ENCODE measurements at places on chromosomes 6 and 20.
A peak's percentile ranks its signal among the peaks of the same experiment; 100 is the strongest.

DNA sequence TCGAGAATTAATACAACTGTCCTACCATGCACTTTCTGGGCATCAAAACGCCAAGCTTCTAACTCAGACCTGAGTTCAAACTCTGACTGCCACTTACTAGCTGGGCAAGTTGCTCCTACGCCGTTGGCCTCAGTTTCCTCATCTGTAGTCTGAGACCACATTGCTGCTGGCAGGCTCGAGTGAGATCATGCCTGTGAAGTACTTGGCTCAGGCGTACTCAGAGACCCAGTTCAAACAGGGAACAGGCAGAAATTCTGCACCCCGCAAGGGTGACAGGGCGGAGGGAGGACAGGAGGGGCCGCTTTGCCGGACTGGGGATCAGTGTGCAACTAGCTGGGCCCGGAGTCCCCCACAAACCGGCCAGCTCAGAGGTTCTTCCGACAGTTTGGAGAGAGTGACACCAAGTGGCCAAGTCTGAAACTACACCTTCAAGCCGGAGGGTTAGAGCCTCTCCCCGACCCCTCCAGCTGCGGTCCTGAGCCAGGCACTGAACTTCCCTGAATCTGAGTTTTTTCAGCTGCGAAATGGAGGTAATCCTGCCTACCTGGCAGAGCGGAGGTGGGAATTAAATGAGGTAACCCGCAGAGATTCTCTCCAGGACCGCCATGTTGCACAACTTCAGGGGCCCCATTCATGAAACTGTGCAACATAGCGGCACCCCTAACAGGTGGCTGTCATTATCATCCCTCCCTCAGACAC lies 46.0 kb upstream of the PTPN1 start:
- DNase-seq: peak; percentile 72

DNA sequence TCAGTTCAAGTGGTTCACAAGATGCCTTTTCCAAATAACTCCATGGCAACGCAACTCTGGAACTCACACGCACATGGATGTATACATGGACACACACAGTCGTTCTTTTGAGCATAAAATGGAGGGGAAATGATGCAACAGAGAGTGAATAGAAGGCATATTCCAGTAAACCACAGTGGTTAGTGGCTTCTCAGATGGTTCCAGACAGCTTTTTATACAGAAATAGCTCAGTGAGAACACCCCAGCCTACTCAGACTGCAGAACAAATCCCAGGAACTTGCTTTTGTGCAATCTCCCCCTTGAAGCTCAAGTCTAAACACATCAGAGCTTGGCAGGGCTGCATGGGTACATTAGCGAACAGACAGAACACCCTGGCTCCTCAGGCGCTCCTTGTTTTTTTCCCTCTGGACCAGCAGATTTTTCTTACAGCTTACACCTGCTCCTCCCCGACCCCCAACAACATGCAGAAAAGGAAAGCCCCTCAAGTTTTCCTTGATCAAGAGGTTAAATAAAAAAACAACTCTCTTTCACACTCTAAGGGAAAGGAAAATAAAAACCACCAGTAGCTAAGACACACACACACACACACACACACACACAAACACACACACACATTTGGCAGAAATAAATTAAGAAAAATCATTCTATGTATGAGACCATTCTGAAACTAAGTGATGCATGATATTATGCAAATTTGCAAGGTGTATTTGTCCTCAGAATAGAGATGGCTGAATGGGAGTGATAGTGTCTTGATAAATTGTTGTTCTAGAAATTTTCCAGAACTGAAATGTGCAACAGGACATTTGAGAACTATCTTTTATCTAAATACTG lies 51.2 kb upstream of the RANBP9 start:
- DNase-seq: no peak

GRCh38 chr6:39075807-39076622 lies 27.4 kb downstream of the GLP1R start:
- DNase-seq: no peak

DNA sequence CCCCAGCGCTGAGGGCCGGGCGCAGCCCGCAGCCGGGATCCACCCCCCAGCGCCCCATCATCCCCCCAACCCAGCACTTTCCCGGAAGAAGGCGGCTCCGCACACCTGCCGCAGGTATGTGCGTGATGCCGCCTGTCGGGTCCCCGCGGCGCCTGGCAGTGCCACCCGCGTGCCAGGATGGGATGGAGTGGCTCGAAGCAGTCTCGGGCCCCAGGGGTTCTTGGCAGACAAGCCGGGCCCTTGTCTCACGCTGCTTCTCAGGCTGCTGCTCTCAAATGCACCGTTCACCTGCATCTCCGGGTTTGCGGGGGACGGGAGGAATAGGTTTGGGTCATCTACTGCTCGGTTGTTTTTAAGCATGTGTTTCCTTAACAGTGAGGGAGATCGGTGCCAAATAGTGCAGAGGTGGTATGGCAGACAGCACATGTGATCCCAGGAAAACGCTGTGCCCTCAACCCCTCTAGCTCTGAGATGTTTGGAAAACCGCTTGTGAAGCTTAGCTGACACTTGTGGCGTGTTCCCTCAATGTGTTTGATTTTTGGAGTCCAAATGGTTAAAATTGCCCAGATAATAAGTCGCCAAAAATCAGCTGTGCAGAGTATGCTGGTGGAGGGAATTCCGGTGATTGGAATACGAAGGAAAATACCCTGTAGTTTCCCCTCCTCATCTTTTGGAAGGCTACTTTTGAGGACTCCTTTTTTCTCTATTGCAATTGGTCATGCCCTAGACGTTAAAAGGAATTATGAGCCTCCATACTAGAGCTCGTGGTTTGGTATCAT lies 926 bp downstream of the MYLIP start:
- DNase-seq: peak; percentile 33

DNA sequence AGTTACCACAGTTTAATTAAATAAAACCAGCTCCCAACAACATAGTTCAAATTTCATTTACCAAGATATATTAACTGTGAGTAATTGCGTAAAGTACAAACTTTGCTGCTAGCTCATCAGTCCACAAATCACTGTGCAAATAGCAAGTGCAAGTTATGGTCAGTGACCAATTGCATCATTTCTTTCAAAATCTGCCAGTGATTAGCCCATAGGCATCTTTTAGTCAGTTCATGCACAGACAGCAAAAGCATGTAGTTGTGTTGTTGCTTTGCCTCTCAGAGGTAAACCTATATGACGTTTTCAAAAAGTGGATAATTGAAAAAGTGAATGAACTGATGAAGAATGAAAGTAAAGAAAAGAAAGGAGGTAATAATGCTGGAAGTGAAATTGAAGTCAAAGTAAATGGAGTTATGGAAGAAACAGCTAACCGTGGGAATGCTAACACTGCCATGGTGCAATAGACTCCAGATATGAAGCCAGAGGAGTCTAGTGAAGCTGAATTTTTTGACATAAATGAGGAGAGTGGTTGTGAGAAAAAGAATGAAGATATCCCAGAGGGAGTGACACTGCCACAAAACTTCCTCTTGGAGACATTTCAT lies 36.5 kb downstream of the ENPP1 start:
- no peak for DNase-seq

- DNase-seq: no peak
Measured at GRCh38 chr6:159427771-159428170, 258.6 kb downstream of the FNDC1 start.

DNA sequence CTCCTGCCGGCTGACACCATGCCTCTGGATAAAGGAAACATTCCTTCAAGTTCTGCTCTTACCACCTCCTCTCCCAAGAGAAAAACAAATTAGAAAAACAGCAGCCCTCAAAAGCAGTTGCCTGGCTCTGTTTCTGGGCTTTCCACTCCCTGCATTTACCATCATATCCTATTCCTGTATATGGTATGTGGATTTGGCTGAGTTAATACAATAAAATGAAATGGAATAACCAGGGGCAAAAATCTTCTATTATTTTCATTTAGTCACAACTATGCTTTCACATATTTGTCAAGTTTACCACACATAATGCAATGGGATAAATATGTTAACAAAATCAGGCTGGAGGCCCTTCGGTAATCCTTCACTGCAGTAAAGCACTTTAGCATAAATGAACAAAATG lies 34.3 kb downstream of the COL12A1 start:
- no peak for DNase-seq

- DNase-seq: no peak
Measured at GRCh38 chr6:63063631-63064271, 147.5 kb upstream of the FKBP1C start.

GRCh38 chr20:4021906-4022305 lies 6.5 kb upstream of the RNF24 start:
- DNase-seq: no peak

DNA sequence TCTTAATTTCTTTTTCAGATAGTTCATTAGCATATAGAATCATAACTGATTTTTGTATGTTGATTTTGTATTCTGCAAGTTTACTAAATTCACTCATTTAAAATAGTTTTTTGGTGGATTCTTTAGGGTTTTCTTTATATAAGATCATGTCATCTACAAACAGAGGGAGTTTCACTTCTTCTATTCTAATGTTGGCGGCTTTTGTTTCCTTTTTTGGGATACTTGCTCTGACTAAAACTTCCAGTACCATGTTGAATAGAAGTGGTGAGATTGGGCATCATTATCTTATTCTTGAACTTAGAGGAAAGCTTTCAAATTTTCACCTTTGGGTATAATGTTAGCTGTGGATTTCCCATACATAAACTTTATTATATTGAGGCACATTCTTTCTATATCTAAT lies 296.9 kb downstream of the BCKDHB start:
- DNase-seq: no peak

GRCh38 chr6:131954059-131954774 lies 3.0 kb upstream of the CCN2 start:
- DNase-seq: no peak

DNA sequence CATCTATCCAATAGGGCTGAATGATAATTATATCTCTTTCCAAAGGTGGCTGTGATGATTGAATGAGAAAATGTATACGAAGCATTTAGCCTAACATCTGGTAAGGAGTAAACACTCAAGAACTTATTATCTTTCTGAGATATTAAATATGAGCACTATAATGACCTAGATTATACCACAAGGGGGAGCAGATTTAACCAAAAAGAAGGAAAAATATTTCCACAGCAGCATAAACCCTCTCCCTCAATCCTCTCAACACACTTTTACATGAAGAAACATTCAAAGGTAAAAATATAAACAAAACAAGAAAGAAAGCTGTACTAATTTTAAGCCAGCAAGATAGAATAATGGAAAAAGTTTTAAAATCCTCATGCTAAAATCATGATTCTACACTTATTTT lies 68.4 kb downstream of the SHPRH start:
- no peak for DNase-seq

- no peak for DNase-seq
Measured at GRCh38 chr6:52536424-52536916, 40.4 kb downstream of the TRAM2 start.

- DNase-seq: no peak
Measured at GRCh38 chr20:62955519-62956386, 3.2 kb downstream of the SLC17A9 start.

- no peak for DNase-seq
Measured at GRCh38 chr20:651713-652614, 1.0 kb downstream of the SRXN1 start.

DNA sequence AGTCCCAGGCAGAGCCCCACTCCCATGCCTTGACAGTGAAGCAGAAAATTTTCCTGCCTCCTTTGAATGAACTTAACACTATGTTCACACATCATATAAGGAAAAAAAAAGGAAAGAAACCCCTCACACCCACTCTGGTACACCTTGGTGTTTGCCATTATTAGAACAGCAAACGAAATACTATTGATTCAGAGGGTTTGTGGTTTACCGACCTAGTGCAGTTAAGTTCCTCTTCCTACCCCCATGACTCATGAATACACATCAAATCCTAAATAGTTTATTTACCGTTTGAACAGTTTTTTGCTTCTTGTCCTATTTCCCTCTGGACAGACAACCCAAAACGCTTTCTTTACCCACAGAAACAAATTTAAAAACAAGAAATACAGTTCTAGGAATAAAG lies 237.7 kb downstream of the FOXA2 start:
- no peak for DNase-seq

DNA sequence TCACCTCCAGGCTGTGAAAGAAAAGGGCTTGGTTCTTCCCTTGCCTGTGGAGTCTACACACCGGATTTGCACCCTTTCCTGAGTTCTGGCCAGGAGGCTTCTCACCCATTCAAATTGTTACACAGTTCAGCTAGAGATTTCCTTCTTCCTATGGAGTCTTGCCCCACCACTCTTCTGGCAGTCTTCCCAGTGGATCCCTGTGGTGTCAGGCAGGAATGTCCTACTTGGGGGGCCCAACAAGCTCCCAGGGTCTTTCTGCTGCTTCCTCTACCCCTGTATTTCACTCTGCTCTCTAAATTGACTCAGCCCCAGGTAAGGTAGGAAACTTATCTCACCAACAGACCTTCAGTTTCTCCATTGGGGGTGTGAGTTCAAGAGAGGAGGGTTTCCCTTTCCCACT lies 14.0 kb upstream of the CST9L start:
- DNase-seq: no peak

DNA sequence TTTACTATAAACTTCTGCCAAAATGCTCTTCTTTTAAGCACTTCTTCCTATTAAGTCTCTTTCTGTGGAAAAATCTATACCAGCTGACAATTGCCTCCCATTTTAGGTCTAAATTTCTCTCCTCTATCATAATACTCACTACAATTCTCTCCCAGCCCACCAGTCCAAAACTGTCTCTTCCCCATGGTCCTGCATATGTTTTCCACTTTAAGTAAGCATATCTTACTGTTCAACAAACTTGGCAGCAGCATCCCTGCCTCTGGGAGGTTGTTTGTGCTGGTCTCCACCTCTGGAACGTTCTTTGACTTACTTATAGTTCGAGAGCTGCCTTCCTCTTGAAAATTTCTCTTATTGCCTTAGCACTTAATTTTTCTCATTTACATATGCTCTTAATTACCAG lies 180.5 kb downstream of the COL12A1 start:
- DNase-seq: no peak

- DNase-seq: no peak
Measured at GRCh38 chr6:111926731-111927302, 53.6 kb upstream of the FYN start.

DNA sequence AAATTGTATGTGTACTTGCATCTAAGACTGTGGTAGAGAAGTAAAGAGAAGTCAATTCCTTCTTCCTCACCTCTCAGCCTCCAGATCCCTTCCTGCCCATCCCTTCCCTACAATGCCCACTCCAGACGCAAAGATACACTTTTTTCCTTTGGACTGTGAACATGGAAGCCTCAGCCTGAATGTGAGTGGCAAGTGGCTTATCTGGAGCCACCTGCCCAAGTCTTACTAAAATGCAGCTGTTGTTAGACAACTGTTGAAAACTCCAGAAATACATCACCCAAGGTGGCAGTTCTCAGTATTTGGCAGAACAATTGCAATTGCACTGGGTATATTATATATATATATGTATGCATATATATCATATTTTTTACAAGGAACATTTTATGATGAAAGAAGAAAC lies 7.5 kb downstream of the VGLL2 start:
- no peak for DNase-seq

DNA sequence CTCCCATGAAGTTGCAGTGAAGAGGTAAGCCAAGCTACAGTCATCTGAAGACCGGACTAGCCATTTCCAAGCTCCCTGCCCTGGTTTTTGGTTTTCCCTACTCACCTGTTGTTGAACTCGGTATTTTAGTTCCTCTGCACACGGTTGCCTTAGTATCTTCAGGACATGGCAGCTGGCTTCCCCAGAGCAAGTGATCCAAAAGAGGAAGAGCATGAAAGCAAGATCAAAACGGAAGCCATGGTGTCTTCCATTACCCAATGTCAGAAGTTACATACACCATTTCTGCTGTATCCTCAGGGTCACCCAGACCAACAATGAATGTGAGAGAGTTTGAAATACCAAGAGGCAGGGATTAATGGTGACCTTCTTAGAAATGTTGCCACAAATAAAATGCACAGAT lies 276.6 kb upstream of the CNR1 start:
- DNase-seq: no peak

All from WTC11 (cell line).